CD4-positive, CD25-positive, alpha-beta regulatory T cell (primary cell): ENCODE measurements at places on chromosomes 4 and X. TPM values are rescaled to one million over a fixed set of nuclear protein-coding genes. Genes with fewer than 3 reads are reported as not detected.
A peak's percentile ranks its signal among the peaks of the same experiment; 100 is the strongest.

TEX13D gene
- total RNA-seq: not detected

PWWP3B gene
- not detected for total RNA-seq

HSFX2 gene
- total RNA-seq: not detected

DNA sequence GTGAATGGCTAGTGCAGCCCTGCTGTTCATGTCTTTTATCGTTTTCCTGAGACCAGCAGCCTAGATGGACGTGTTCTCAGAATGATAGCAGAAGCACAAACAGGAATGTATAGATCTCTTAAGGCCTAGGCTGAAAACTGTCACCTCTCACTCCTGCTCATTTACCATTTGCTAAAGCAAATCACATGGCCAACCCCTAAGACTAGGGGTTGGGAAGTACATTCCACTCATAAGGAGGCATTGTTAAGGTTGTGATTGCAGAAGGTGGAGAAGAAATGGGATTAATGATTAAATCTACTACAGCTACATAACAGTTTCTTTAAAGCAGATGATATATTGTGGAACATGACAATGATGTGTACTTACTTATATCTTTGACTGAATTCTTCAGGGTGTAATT lies 536.8 kb upstream of the FTHL17 start:
- no peaks in the 10 kb centered on the region for H3K27me3 ChIP-seq
- H3K4me3 ChIP-seq: no peak overlapping the region

GRCh38 chrX:153600032-153600373 lies 1.1 kb upstream of the CCNQ start:
- DNase-seq: peak; percentile 46
- H3K4me3 ChIP-seq: peak overlapping the region; percentile 87
- H3K36me3 ChIP-seq: peaks cover 5% of the 10 kb centered on the region
- H3K27me3 ChIP-seq: no peaks in the 10 kb centered on the region
- no peak overlapping the region for H3K27ac ChIP-seq

- no peak overlapping the region for H3K4me3 ChIP-seq
- no peaks in the 10 kb centered on the region for H3K4me1 ChIP-seq
- no peak for DNase-seq
- no peak overlapping the region for H3K27ac ChIP-seq
- H3K36me3 ChIP-seq: no peaks in the 10 kb centered on the region
Observed at GRCh38 chr4:16052939-16053338, 30.9 kb downstream of the PROM1 start.
